Mesenchymal stem cell (in vitro differentiated cells and primary cell): ENCODE measurements at places on chromosomes 13 and 19.
A peak's percentile ranks its signal among the peaks of the same experiment; 100 is the strongest.

GRCh38 chr19:51347209-51347928, 5.4 kb upstream of the VSIG10L start:
- H3K4me3 ChIP-seq, result no peak overlapping the region
- H3K36me3 ChIP-seq, result peaks cover 51% of the 10 kb centered on the region
- no peak overlapping the region for H3K27ac ChIP-seq

DNA sequence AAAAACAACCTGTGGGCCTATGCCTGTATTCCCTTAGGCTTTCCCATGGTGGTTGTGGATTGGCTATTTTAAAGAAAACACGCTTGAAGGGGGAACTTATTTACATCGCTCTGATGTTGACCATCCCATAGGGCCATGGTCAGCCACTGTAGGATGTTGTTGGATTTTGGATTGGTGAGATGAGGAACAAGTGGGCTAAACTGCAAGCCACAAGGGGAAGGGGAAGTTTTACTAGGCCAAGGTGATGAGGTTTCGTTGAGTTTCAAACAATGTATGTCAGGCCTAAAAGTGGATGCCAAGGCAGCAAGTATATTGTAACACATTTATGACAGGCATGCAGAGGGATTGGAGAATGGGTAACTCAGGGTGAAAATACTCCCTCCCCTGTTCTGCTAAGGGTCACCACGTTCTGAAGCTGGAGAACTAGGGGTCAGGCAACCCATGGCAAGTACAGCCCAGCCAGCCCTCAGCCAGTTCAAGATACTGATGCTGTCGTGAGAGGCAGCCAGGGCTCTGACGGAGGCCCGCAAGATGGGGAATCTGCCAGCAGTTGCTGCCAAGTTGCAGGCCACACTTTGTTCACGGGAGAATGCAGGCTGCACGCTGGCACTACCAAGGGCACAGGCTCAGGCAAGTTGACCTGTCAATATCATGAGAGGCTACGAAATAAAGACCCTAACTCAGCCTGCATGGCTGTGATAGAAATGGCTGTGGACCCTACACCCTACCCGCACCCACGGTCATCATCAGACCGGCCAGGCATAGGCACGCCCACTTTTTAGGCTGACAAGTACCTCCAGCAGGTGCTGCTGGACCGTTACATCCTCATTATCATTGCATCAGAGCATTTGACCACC, 11.1 kb downstream of the IRGC start:
- peaks cover 44% of the 10 kb centered on the region for H3K36me3 ChIP-seq
- no peak overlapping the region for H3K27ac ChIP-seq
- no peak overlapping the region for H3K4me3 ChIP-seq
- DNase-seq, result no peak

GRCh38 chr19:1266916-1267476, 2.1 kb upstream of the CIRBP start:
- H3K27ac ChIP-seq, result no peak overlapping the region
- peaks cover 72% of the 10 kb centered on the region for H3K4me1 ChIP-seq
- H3K4me3 ChIP-seq, result peak overlapping the region; percentile 86

GRCh38 chr13:40576369-40576768, 90.1 kb downstream of the FOXO1 start:
- H3K36me3 ChIP-seq, result no peaks in the 10 kb centered on the region
- no peak overlapping the region for H3K27ac ChIP-seq
- DNase-seq, result no peak
- H3K4me1 ChIP-seq, result peaks cover 3% of the 10 kb centered on the region

DNA sequence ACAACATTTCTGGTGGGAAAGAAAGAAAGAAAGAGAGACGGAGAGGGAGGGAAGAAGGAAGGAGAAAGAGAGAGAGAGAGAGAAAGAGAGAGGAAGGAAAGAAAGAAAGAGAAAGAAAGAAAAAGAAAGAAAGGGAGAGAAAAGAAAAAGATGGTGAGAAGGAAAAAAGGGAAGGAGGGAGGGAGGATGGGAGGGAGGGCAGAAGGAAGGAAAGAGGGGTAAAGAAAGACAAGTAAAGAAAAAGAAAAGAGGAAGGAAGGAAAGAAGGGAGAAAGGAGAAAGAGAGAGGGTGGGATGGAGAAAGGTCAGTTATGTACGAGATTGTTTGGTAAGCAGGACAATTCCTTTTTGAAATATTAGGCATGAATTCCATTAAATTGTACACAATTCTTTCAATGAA, 145.3 kb downstream of the SPRY2 start:
- no peak overlapping the region for H3K4me3 ChIP-seq
- H3K27ac ChIP-seq, result no peak overlapping the region
- no peaks in the 10 kb centered on the region for H3K36me3 ChIP-seq
- no peak for DNase-seq

GRCh38 chr13:52739468-52740071, at the start of gene CNMD:
Gene CNMD (minus strand): TSS chr13:52739820. CDS start chr13:52739701, 119 bp downstream.
- peaks cover 47% of the 10 kb centered on the region for H3K27me3 ChIP-seq
- no peak within 1 kb of the TSS for H3K27ac ChIP-seq
- H3K4me1 ChIP-seq, result peaks cover 9% of the 10 kb centered on the region
- DNase-seq, result no peak
- H3K4me3 ChIP-seq, result no peak within 1 kb of the TSS
- no peaks in the 10 kb centered on the region for H3K36me3 ChIP-seq

DNA sequence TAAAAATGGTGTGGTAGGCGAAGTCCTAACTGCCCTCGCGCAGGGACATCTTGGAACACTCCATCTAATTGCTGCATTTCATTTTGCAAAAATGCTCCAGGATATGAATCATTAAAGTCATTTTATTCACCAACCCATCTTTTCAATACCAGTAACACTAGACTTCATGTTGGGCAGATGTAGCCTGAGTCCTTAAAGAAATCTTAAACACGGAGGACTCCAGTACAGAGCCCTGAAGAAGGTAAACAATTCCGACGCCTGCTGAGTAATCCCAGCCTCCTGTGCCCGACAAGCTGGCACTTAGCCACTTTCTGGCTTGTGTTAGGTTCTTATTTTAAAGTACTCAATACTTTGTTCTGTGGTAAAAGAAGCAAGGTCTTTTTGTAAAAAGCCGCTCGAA, 58.0 kb upstream of the IRS2 start:
- H3K27ac ChIP-seq, result no peak overlapping the region
- no peak overlapping the region for H3K4me3 ChIP-seq
- no peaks in the 10 kb centered on the region for H3K36me3 ChIP-seq
- peaks cover 8% of the 10 kb centered on the region for H3K27me3 ChIP-seq
- DNase-seq, result peak; percentile 37

- peak within 1 kb of the TSS; percentile 78 for H3K4me3 ChIP-seq
- no peaks in the 10 kb centered on the region for H3K36me3 ChIP-seq
- peaks cover 9% of the 10 kb centered on the region for H3K4me1 ChIP-seq
- no peaks in the 10 kb centered on the region for H3K27me3 ChIP-seq
Observed at GRCh38 chr13:52159159-52159982, at the start of gene NEK3. Gene NEK3 (minus strand): TSS chr13:52159597. CDS start chr13:52156191, 3,406 bp downstream.

- no peak for DNase-seq
- H3K4me3 ChIP-seq, result no peak overlapping the region
Observed at GRCh38 chr19:46463516-46463915, 7.8 kb downstream of the PNMA8A start.

DNA sequence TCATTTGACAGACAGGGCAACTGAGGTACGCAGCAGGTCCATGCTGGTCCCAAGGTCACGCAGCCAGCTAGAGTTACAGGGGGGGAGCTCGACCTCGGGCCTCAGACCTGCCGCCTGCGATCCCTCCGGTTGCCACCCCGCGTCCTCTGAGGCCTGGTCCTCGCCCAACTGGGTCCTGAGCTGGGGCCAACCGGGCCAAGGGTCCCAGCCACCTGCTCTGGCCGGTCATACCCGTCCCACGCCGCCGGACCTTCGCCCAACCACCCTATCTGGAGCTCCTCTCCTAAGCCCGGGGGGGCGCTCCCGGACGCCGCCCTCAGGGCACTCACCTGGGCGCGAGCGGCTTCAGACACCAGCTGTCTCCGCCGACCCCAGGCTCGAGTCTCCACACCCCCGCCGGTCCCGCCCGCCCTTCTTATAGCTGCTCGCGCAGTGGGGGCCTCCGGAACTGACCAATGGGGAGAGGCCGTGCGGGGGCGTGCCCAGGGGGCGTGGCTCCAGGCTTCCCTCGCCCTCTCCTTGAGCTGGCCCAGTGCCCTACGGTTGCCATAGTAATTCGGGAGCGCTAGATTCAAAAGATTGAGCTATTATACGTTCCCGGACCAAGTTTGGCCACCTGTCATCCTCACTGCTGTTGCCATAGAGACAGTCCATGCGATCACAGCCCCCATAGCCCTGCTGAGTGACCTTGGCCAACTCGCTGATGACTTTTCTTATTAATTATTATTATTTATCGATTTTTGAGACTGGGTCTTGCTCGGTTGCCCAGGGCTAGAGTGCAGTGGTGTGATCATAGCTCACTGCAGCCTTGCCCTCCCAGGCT, at the start of gene PLIN5:
PLIN5 (minus strand) TSS at position 389 of the 823 bp plus-strand sequence. CDS start 1,150 bp downstream, outside the sequence.
- no peaks in the 10 kb centered on the region for H3K36me3 ChIP-seq
- DNase-seq, result peak; percentile 38
- no peak within 1 kb of the TSS for H3K4me3 ChIP-seq
- H3K27ac ChIP-seq, result no peak within 1 kb of the TSS
- H3K27me3 ChIP-seq, result peaks cover 81% of the 10 kb centered on the region

DNA sequence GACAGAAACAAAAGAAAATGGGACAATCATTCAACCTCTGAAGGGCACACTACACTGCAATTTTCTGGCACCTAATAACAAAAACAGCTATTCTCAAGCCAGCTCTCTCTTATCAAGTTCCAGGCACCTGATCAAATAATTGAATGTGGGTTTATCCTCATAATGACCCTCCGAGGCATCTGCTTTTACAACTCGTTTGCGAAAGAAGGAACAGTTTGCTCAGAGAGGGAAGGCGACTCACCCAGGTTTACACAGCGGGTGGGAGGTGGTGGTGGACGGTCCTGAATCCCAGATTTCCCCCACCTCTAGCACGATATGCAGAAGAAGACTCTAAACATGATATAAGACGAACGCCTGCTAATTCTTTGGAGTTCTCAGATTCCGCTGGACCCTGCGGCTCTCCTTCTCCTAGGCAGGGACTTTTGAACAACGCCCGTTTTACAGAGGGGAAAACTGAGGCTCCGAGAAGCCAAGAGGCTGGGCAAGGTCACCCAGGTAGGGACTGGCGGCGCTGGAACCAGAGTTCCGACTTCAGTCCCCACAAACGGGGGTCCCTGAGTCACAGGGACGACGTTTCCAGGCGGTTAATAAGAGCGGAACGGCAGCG, 641 bp downstream of the SGTA start:
- H3K36me3 ChIP-seq, result peaks cover 2% of the 10 kb centered on the region
- H3K27me3 ChIP-seq, result no peaks in the 10 kb centered on the region
- peak overlapping the region; percentile 99 for H3K4me3 ChIP-seq
- H3K4me1 ChIP-seq, result peaks cover 22% of the 10 kb centered on the region
- no peak overlapping the region for H3K27ac ChIP-seq

DNA sequence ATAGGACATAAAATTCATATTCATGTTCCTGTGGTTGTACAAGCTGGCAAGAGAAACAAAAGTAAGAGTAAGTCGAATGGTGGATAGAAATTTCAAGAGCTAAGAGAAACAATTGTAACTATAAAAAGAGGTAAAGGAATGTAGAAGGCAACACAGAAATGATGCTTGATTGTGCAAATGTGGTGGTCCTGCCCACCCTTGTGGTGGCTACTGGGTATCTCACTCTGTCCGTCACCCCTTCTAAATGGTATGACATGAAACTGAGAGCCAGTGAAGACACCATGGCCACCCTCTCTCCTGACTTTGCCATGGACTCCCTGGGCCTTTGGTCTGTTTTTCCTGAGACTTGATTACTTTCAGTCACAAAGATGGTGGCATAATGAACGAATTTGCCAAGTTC, 925.9 kb upstream of the SLITRK6 start:
- no peaks in the 10 kb centered on the region for H3K36me3 ChIP-seq
- H3K27ac ChIP-seq, result no peak overlapping the region

DNA sequence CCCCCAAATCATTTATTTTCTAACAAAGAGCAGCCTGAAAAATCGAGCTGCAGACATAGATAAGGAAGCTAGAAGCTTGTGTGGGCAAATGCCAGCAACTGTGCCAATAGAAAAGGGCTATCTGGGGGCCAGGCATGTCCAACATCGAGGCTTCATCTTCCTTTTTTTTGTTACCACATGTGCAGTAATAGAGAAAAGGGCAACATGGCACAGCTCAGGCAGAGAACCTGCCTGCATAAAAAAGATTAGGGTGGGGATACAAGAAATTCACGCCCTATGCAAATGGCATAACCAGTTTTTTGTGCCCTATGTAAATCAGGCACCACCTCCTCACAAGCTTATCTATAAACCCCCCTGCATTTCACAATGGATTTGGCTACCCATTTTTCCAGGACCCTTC, 60.4 kb upstream of the ABCC4 start:
- no peaks in the 10 kb centered on the region for H3K36me3 ChIP-seq
- no peak overlapping the region for H3K4me3 ChIP-seq
- no peak overlapping the region for H3K27ac ChIP-seq
- H3K27me3 ChIP-seq, result no peaks in the 10 kb centered on the region
- H3K4me1 ChIP-seq, result no peaks in the 10 kb centered on the region

- H3K27ac ChIP-seq, result no peak overlapping the region
- no peaks in the 10 kb centered on the region for H3K4me1 ChIP-seq
- H3K36me3 ChIP-seq, result no peaks in the 10 kb centered on the region
- no peak overlapping the region for H3K4me3 ChIP-seq
- DNase-seq, result no peak
Observed at GRCh38 chr13:91660076-91660415, 261.6 kb downstream of the GPC5 start.

GRCh38 chr13:98996046-98996445, 18.2 kb upstream of the DOCK9 start:
- no peak overlapping the region for H3K27ac ChIP-seq
- no peak overlapping the region for H3K4me3 ChIP-seq
- no peak for DNase-seq
- H3K4me1 ChIP-seq, result peaks cover 11% of the 10 kb centered on the region
- no peaks in the 10 kb centered on the region for H3K27me3 ChIP-seq

DNA sequence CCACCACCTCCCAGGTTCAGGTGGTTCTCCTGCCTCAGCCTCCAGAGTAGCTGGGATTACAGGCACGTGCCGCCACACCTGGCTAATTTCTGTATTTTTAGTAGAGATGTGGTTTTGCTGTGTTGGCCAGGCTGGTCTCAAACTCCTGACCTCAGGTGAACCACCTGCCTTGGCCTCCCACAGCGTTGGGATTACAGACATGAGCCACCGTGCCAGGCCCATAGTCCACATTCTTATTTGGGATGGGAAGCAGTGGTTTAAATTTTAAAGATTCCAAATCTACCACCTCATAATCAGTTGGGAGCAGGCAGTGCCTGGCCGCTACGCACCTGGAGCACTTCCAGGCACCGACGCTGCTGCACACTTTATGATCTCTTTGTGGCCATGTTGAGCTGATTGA, 160.6 kb upstream of the SOX1 start:
- H3K27me3 ChIP-seq, result no peaks in the 10 kb centered on the region
- DNase-seq, result no peak
- H3K4me3 ChIP-seq, result no peak overlapping the region
- no peak overlapping the region for H3K27ac ChIP-seq
- peaks cover 2% of the 10 kb centered on the region for H3K4me1 ChIP-seq

DNA sequence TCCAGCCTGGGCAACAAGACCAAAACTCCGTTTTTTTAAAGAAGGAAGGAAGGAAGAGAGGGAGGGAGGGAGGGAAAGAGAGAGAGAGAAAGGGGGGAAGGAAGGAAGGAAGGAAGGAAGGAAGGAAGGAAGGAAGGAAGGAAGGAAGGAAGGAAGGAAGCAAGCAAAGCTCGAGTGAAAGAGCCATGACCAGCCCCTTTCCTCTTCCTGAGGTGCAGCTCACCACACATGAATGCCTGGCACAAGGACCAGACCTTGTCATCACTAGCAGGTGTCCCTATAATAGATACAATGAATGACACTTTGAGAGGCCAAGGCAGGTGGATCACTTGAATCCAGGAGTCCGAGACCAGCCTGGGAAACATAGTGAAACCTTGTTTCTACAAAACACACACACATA, 31.0 kb downstream of the SPRY2 start:
- DNase-seq, result no peak
- H3K4me1 ChIP-seq, result peaks cover 3% of the 10 kb centered on the region
- H3K36me3 ChIP-seq, result no peaks in the 10 kb centered on the region
- no peak overlapping the region for H3K27ac ChIP-seq
- H3K27me3 ChIP-seq, result no peaks in the 10 kb centered on the region
- no peak overlapping the region for H3K4me3 ChIP-seq
